Activated CD4-positive, alpha-beta T cell treated with anti-CD3 and anti-CD28 coated beads, Interleukin-2, amount 50 U/mL, for 24 hours (primary cell): ENCODE measurements at places on chromosomes 5 and 9.

GRCh38 chr9:259405-260404 lies 45.0 kb downstream of the DOCK8 start:
- no peak for DNase-seq

DNA sequence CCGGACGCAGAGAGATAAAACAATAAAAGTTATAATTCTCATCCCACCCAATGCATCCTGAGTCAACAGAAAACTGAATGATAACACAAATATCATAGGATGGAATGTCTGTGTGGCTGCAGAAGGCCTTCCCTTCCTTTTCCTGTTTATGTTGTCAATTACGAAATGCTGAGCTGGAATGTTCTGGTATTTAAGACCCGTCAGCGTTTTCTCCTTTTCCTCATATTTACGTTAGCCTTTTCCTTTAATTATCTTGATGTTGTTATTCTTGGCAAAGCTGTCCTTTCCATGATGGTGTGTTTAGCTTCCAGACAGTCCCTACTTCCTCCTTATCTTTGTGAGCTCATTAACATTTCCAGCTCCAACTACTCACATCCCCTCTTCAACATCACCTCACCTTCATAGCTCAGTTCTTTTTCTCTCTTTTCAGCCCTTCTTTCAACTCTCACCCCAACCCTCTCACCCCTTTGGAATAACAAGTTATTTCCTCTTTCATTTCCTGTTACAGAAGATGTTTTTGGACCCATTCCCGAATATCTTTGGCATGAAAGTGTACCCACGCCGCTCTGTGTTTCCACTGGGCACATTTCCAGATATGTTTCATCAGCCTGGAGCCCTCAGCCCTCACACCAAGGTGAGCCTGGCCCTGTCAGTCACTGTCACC lies 221.6 kb downstream of the NR2F1-AS1 start:
- no peak for DNase-seq

GRCh38 chr5:79728396-79728795 lies 38.8 kb downstream of the CMYA5 start:
- DNase-seq = no peak

DNA sequence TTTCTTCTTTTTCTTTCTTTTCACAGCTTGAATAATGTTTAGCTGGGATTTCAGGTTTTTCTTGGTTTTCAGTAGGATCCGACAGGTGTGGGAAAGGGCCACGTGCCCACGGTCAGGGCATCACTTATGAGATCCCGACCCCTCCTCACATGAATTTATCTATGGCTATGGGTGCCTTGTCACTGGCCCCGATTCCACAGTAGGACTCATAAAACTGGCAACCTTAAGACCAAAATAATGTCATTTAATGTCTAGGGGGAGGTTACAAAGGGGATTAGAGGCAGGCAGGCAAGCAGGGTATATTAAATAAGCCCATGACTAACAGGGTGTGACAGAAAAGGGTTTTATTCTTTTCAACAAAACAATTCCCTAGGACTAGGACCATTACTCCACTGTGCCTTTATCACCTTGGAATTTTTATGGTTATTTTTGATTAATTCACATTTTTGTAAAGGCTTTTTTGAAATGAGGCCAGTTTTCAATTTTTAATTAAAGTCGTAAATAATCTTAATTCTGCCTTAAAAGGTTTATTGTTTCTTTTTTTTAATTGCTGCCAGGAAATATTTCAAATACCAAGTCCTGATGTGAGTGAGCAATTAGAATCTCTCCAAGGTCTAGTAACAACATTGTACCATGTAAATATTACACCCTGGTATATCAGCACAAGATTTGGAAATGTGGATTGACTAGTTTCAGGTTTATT lies 370.4 kb downstream of the GLIS3 start:
- DNase-seq = no peak

GRCh38 chr5:160357861-160358411 lies 12.5 kb downstream of the C1QTNF2 start:
- DNase-seq = no peak
